Activated CD8-positive, alpha-beta memory T cell treated with anti-CD3 and anti-CD28 coated beads for 4 hours (primary cell): ENCODE measurements at places on chromosomes 2 and 18.

GRCh38 chr2:226885769-226886435 lies 50.0 kb downstream of the RHBDD1 start:
- DNase-seq, result no peak

DNA sequence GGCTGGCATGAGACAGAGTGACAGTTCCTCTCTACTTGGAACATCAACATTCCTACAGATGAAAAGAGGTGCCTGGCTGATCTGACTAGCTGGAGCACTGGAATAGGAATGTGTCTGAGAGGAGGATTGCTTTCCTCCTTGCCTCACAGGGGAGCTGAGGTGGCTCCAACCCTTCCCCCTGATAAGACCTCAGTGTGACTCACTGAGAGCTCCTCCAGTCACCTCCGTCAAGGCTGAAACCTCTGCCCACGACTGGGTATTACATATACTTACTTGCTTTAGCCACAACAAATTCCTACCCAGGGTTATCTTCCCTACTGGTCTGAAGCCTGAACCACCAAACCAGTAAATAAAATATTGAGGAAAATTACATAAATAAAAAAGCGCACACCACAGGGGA lies 342.7 kb upstream of the REG3G start:
- no peak for DNase-seq

DNA sequence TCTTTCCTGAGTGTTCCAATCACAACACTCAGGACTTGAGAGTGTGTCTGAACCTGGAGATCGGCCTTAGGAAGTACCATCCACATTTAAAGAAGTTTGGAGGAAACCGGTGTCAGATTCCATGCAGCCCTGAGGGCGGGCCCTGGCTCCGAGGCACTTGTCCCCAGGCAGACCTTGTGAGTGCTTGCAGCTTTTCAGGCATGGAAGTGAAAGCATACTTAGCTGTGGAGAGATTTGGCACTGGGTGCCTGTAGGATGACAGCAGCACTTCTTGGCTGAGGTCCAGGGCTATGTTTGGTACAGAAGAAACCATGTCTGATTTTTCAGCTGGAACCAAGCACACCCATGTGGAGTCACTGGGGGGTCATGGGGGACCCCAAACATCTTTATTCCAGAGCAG lies 230.8 kb downstream of the SEPTIN10 start:
- DNase-seq, result no peak

DNA sequence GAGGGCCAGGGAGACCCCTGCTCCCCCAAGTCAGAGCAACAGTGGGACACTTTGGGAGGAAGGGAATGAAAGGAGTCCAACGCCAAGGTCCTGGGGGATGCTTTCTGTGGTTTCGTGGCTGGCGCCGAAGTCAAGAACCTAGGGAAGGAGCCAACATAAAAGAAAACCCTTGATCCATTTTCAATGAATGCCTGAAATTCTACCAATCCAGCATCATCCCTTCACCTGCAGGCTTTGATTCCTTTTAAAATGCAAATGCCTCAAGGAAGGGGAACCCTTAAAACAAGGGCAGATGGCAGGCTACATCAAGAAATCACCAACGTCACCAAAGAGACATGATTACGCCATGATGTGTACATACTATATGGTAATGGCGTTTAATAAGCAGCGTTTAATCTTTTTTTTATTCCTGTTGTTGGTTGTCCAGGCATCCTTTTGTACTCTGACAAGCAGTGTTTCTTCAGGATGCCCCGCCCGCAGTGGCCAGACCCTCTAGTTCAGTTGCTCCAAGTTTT lies 123.3 kb upstream of the SLC1A4 start:
- DNase-seq, result no peak

GRCh38 chr2:128410035-128410757 lies 91.5 kb upstream of the HS6ST1 start:
- DNase-seq, result no peak

DNA sequence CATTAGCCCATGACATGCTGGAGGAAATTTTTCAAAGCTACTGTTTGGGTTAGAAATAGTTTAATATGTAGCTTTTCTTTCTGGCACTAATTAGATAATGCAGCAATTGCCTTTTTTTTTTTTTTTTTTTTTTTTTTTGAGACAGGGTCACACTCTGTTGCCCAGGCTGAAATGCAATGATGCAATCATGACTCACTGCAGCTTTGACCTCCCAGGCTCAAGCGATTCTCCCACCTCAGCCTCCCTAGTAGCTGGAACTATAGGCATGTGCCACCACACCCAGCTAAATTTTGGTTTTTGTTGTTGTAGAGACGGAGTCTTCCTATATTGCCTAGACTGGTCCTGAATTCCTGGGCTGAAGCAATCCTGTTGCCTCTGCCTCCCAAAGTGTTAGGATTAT lies 136.2 kb downstream of the SP100 start:
- no peak for DNase-seq

- no peak for DNase-seq
Observed at GRCh38 chr18:5518899-5519371, 24.9 kb downstream of the EPB41L3 start.

GRCh38 chr18:7789856-7790552 lies 222.9 kb downstream of the PTPRM start:
- DNase-seq, result no peak

- no peak for DNase-seq
Observed at GRCh38 chr18:63831080-63831788, 56.0 kb downstream of the SERPINB7 start.

- no peak for DNase-seq
Observed at GRCh38 chr2:134304394-134305108, 50.7 kb downstream of the MGAT5 start.

GRCh38 chr2:121004359-121004758 lies 268.7 kb downstream of the GLI2 start:
- DNase-seq, result no peak

DNA sequence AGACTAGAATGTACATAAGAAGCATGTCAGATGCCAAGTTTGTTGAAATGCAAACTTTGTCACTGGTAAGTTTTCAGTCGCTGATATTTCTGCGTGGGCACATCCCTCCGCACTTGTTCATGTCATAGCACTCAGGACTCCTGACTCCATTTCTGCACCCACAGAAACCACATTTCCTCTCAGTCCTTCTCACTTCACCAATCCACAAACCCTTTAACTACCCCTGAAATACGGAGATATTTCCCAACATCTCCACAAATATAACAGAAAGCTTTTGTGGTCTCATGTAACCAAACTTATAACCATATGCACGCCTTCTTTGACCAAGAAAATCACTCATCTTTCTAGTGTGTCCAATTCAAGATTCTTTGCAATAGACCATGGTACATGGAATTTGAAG lies 276.9 kb upstream of the ERBB4 start:
- DNase-seq, result no peak

- no peak for DNase-seq
Observed at GRCh38 chr18:58391932-58392323, 237.0 kb downstream of the ALPK2 start.

GRCh38 chr2:124310671-124311070 lies 285.6 kb downstream of the CNTNAP5 start:
- DNase-seq, result no peak

DNA sequence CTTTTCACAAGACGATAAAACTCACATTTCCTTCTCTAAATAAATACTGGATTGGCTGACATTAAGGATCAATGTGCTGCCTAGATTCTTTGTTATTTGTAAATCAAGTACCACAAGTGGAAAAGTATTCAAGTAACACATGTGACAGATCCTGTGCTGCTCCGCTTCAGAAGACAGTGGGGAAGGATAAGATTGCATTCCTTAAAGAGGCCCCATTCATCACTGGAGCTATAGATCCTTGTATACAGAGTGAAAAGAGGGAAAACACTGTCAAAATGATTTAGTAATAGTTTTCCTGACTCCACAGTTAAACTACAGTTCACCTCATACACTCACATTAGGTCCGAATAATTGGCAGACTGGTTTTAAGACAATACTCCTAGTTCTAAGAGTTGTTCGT lies 108.0 kb upstream of the CSRNP3 start:
- DNase-seq, result no peak

DNA sequence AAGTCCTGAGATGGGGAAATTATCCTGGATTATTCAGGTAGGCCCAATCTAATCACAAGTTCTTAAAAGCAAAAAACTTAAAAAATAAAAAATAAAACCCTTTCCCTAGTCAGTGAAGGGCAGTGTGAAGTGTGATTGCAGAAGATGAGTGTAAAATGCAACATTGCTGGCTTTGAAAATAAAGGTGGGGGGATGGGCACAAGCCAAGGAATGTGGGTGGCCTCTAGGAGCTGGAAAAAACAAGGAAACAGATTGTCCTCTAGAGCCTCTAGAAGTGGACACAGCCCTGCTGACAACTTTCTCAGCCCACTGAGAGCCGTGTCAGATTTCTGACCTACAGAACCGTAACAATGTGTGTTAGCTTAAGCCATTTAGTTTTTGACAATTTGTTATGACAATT lies 184.3 kb upstream of the HNRNPA3 start:
- DNase-seq, result no peak

- no peak for DNase-seq
Observed at GRCh38 chr2:52539026-52539970, 1228.3 kb upstream of the CHAC2 start.
